ENCODE measurements at places on chromosomes 6 and 20.

DNA sequence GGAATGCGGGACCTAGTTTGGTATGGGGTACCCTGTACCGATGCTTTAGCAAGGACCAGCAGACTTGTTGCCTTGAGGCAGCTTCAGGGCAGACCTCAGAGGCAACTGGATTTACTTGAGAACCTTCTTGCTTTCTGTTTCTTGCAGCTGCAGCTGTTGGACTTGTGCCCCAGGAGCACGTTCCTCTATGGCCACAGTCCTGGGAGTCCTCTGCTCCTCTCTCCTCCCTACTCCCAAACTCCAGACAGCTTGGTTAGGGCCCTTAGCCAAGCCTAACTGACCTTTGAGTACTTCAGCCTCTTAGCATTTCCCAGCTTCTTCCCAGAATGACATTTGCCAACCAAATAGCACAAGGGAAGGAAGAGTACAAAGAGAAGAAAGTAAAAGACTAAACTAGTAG is 34.7 kb downstream of the GHRH start:
- no peak for DNase-seq

DNA sequence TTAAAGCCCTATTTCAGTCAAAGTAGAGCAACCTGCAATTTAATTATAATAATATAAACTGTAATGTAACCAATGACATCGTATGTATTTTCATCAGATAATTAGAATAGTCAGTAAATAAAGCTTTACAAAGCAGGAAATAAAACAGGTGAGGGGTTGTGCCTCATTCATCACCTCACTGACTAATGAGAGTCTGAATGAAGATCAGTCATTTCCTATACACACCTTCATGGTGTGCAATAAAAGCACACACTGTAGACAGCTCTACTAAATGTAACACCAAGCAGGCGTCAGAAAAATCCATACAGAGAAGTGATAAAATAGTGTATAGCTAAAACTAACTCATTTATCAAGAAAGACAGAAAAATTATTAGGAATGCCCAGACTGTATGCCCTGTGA is 105.9 kb downstream of the MAN1A1 start:
- DNase-seq = no peak

DNA sequence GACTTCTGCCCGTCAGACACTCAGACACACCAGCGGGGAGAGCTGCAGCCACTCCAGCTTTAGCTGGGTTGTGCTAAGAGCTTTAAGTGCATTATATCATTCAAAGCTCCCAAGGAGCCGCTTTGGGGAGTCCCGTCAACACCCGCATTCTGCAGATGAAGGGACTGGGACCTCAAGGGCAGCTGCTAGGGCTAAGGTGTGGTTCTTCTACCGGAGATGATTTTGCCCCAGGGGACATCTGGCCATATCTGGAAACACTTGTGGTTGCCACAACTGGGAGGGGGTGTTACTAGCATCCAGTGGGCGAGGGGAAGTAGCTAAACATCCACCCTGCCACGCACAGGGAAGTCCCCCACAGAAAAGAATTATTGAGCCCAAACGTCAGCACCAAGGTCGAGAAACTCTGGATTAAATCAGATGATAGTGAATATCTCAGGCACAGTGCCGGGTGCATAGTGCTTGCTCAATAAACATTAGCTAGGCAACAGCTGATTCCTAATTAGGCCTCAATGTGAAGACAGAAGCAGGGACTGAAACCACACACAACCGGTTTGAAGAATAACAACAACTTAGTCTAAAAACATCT is 29.6 kb downstream of the PMEPA1 start:
- DNase-seq = no peak

DNA sequence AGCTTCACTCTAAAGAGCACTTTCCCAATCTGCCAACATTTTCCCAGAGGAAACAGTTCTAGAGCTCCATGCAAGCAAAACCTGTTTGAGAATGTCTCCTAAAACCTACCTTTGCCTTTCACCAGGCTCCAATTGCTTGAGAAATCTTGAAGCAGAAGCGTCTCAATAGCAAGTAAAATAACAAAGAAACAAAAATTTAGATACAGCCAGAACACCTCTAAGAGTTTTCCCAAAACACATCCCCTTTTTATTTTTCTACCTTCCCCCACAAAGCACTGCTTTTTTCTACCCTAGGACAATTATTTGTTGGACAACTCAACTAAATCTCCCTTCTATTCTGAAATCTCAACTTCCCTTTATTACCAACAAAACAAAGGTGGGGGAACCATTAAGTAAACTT is 3.6 kb downstream of the VGLL2 start:
- DNase-seq = no peak

- DNase-seq = no peak
These were observed 19.4 kb downstream of the MAP3K5 start for GRCh38 chr6:136772685-136773472.

- DNase-seq = no peak
These were observed 12.0 kb downstream of the XRN2 start for GRCh38 chr20:21315138-21315537.

DNA sequence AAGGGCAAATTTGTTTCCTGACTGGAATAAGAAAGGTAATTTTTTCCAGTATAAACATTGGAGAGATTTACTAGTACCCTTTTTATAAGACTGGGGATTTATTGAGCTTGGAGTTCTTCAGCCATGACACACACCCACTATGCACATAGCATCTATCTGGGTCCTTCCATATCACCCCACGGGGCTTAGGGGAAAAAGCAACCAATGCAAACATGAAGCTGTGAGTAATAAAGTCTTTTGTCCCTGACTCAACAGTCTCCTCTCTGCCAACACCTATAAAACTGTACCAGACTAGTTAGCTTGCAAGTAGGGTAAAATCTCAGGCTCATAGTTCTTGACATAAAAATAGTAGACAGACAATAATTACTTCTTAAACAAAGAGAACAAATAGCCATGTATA is 23.4 kb downstream of the COL21A1 start:
- no peak for DNase-seq

DNA sequence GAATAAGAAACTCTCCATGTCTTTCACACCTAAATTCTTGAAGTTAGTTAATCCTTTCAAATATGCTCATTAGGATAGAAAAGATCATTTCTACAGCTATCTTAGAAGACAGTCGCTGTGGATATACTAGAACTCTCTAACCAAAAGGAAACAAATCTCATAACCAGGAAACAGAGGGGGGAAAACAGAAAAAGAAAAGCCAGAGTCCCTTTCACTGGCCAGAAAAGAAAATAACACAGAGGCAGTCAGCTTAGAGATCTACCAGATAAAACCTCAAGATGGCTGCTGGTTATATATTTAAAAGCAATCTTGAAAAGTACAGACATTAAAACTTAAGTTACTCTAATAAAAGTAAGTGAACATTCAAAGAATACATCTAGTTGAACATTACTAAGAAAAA is 19.6 kb downstream of the NUP153 start:
- no peak for DNase-seq

DNA sequence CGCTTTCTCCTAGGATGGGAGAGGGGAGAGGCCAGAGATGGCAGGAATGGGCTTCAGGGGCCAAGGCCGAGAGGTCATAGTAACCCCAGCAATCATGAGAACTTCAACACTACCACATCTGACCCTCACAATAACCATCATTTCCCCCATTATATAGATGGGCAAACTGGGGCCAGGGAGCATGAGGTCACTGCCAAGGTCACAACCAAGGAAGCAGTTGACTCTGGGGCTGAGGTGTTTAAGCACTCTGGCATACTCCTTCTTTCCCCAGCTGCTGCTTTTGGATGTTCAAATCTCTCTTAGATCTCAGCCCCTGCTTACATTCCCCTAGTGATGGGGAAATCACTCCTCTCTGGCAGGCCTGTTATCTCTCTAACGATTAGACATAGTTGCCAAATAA is 39.6 kb downstream of the CDH22 start:
- no peak for DNase-seq

- DNase-seq = no peak
These were observed 17.5 kb downstream of the KCNQ2 start for GRCh38 chr20:63454731-63455567.

- no peak for DNase-seq
These were observed 58.9 kb downstream of the GMDS start for GRCh38 chr6:2186516-2186915.

DNA sequence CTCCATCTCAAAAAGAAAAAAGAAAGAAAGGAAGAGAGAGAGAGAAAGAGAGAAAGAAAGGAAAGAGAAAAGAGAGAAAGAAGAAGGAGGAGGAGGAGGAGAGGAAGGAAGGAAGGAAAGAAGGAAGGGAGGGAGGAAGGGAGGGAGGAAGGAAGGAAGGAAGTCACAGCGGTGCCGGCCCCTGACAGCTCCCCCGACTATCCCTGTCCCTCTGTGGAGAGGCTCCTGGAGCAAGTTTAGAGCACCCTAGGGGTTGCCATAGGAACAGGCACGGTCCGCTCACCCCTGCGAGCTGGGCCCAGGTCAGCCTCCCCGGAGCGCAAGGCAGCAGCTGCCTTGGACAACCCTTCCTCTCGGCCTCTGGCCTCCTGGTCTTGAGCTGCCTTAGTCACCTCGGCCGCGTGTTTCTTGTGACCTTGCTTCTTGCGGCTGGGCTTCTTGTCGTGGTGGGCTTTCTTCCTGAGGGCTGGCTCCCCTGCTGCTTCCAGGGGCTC is 6.8 kb downstream of the BNIP5 start:
- DNase-seq = no peak

DNA sequence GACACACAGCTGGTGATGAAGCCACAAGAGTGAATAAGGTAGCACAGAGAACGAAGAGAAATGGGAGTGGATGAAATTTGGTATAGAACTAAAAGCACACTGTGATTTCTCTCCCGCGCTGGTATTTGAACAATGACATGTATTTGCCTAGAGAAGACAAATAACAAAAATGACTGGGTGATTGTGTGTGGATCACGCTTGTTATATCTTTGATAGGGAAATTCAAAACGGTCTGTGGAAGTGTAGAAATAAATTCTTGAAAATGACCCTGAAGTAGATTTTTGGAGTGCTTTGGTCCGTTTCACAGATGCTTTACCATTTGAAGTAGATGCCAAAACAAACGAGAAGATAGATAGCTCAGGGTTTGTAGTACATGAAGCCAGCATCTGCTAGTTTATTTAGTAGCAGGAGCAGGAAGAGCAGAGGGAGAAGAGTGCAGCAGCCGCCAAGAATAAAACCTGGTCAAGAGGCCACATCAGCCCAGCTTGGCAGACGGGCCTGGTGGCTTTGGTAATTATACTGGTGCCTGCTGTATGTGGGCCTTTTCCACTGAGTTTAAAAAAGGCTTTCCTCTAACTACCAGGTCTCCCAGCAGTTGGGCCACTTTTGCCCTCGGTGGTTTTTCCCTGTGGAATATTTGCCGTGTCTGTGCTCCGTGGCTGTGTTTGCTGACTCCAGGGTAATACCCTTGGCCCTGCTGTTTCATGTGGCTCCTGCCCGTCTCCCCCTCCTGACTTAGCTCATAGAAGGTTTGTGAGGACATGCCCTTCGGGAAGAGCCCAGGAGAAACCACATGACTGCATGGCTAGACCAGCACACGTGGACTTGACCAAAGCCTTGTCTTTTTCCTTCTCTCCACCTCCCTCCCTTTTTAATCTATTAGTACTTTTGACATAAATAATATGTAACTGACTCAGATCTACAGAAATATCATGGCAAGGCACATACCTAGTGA is 294.0 kb downstream of the SOX4 start:
- no peak for DNase-seq

GRCh38 chr6:82129797-82130196 is 117.7 kb downstream of the IBTK start:
- DNase-seq = no peak

DNA sequence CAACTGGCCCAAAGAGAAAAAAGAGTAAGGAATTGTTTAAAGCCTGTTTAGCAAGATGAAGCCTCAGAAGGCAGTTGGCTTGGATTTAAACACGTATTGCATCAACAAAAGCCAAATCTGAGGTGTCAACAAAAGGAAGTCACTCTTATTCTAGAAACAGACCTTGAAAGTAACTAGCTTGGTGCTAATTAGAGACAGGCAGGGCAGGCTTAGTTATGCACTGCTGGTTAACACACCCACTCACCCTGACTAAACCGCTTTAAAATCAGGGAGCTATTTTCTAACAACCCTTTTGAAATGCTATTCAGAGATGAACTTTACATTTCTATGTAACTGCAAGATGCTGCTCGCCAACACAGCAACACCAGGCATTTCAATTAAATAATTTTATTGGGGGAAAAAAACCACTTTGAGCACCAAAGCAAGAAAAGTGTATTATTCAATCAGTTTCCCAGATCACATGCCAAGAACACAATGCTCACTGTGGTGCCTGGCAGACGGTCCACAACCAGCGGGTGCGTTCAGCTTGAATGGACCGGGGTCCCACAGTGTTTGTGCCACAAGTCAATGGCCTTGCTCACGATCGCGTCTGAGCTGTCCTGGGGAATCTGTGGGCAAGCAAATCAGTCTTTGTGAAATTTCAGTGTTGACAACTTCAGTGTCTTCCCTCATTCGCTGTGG is 23.6 kb downstream of the TBC1D7 start:
- peak; percentile 65 for DNase-seq

DNA sequence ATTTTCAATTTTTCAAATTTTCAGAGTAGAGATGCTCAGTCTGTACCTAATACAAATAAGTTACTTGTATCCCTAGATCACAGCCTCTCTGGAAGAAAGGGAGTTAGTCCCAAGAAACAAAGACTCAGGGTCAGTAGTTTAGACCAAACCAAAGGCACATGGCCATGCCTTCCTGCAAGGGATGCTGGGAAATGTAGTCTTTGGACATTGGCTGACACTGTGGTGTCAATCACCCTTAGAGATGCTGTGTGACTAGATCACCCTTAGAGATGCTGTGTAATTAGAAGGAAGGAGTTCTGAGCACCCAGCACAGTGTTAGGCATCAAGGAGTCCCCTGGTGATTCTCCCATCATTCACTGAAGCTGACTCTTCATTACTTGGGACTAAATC is 202.1 kb downstream of the NFATC2 start:
- no peak for DNase-seq

- DNase-seq = no peak
These were observed 249.7 kb downstream of the NKAIN2 start for GRCh38 chr6:124053315-124053714.

GRCh38 chr6:26322645-26323482 is 42.1 kb upstream of the BTN3A2 start:
- peak; percentile 87 for DNase-seq

DNA sequence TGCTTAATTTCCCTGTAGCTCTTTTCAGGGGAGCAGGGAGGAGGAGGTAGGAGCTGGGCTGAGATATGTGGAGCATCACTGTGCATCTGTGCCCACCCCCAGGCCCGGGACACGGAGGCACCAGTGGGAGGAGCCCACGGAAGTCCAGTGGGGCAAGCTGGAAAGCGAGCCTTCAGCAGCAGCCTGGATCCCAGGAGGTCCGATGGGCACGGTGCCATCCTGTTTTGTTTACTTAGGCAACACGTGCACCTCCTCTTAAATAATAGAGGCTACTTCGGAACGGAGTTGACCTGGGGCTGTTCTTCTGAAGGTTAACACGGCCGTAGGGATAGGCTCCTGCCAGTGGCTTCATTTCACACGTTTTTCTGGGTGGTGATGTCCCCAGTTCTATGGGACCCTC is 51.6 kb downstream of the CDH4 start:
- no peak for DNase-seq
